ENCODE measurements at places on chromosomes 11 and 22.
A peak's percentile ranks its signal among the peaks of the same experiment; 100 is the strongest.

GRCh38 chr22:33561149-33561807 is 359.0 kb downstream of the LARGE1 start:
- DNase-seq, result no peak

GRCh38 chr11:110445437-110445836 is 15.7 kb downstream of the FDX1 start:
- no peak for DNase-seq

DNA sequence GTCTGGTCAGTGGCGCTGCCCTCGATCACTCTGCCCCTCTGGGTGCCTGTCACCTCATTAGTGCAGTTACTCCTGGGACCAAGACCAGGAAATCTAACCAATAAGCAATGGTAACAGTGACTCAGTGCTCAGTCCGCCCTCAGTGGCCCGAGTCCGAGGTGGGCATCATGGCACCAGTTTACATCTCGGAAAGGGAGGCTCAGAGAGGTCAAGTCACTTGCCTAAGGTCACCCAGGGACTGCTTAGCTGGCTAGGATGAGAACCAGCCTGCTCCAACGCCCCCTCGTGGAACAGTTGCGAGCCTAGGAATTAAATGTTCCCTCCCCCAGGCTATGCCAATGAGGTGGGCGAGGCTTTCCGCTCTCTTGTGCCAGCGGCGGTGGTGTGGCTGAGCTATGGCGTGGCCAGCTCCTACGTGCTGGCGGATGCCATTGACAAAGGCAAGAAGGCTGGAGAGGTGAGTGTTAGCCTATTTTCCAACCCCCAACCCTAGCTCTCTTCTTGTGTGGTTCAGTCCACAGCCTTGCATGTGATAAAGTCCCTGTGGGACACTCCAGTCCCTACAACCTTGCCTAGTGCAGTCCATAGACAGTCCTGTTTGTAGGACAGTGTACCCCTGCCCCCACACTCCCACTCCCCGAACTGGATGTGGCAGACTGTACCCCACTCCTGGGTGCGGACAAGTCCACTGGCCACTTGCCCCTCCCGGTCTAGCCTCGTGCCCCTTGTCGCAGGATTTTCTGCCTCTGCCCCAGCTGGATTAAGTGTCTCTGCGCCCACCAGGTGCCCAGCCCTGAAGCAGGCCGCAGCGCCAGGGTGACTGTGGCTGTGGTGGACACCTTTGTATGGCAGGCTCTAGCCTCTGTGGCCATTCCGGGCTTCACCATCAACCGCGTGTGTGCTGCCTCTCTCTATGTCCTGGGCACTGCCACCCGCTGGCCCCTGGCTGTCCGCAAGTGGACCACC is 1.1 kb downstream of the MTFP1 start:
- peak; percentile 73 for DNase-seq

GRCh38 chr22:27391092-27391770 is 410.3 kb downstream of the MN1 start:
- no peak for DNase-seq

All from Kasumi-1 (cell line).